ENCODE measurements at places on chromosomes 6 and 20.

- no peak for DNase-seq
These were observed 546.6 kb downstream of the CD83 start for GRCh38 chr6:14664112-14664601.

DNA sequence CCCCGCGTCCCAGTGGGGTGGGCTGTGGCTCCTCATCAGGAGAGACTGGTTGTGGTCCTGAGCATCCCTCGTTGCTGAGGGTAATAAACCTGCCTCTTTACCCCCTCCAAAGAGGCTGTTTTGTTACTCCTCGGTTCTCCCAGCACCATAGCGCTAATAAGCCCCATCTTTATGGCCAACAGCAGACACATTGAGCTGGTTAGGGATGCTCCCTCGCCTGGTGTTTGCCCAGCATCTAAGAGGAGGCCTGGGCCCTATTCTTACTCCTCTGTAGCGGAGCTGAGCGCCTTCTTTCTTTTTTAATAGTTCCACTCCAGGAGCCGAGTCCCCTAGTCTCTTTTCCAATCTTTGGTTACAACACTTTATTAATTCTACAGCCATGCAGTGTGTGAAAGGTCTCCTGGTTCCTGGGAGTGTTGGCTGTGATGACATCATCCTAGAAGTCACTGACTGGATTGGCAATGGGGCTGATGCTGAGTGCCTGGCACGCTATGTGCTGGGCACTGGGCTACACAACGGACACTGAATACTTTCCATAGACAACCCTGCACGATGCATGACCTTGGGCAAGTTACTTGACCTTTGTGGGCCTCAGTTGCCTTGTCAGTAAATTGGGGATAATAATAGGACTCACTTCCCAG lies 50.6 kb upstream of the CCDC167 start:
- DNase-seq, result no peak

- DNase-seq, result no peak
These were observed 29.1 kb upstream of the PKIG start for GRCh38 chr20:44552950-44553908.

- no peak for DNase-seq
These were observed 58.8 kb upstream of the EXOC2 start for GRCh38 chr6:751765-752164.

- DNase-seq, result no peak
These were observed 253.6 kb upstream of the EXOC2 start for GRCh38 chr6:946546-946945.

- DNase-seq, result no peak
These were observed 1.6 kb upstream of the TOMM6 start for GRCh38 chr6:41785689-41786450.

GRCh38 chr6:18997375-18997826 lies 610.3 kb downstream of the RNF144B start:
- no peak for DNase-seq

GRCh38 chr20:25300496-25301170 lies 52.7 kb downstream of the PYGB start:
- no peak for DNase-seq

DNA sequence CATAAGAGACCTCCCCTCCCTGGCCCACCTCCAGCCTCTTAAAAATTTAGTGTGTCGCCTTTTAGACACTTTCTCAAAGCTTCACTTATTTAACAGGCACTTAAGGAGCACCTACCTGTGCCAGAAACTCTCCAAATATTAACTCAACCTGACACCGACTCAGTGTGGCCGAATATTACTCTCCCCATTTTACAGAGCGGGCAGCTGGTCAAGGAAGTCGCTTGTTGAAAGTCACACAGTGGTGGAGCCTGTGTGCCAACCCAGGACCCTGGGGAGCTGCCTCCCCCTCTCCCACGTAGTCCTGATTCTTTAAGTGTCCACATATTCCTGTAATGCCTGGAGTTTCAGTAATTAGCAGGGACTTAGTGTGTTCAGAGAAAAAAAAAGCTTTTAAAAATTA lies 1.0 kb upstream of the PMEPA1 start:
- no peak for DNase-seq

- DNase-seq, result no peak
These were observed 1.0 kb upstream of the CUL9 start for GRCh38 chr6:43180985-43181384.

- DNase-seq, result no peak
These were observed 282.1 kb upstream of the CHD6 start for GRCh38 chr20:41900201-41900691.

GRCh38 chr6:16591396-16592222 lies 169.7 kb downstream of the ATXN1 start:
- no peak for DNase-seq

DNA sequence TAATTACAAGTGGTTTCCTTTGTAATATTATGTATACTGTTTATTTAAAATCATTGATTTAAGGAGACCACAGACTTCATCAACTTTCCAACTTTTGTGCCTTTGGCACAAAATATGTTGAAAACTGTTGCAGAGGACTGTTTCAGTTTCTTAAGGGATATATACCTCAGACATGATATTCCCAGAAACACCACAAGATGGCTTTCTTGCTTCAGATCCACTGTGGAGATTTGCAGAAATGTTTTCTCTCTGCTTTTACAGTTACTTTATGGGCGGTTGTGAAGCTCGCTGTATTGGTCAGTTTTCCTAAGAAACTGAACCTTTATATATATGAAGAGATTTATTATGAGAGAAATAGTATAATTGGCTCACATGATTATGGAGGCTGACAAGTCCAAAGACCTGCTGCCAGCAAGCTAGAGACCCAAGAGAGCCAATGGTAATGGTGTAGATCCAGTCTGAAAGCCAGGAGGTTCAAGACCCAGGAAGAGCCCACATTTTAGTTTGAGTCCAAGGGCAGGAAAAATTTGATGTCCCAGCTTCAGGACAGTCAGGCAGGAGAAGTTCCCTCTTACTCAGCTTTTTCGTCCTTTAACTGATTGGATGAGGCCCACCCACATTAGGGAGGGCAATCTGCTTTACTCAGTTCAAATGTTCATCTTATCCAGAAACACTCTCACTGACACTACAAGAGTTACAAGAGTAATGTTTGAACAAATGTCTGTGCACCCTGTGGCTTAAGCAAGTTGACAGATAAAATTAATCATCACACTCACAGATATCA lies 12.8 kb downstream of the ME1 start:
- DNase-seq, result no peak

GRCh38 chr20:6051505-6051904 lies 2.4 kb downstream of the LRRN4 start:
- DNase-seq, result no peak

GRCh38 chr6:163831736-163832135 lies 417.2 kb downstream of the QKI start:
- DNase-seq, result no peak

- no peak for DNase-seq
These were observed 2.8 kb downstream of the ZFP57 start for GRCh38 chr6:29678114-29678513.

DNA sequence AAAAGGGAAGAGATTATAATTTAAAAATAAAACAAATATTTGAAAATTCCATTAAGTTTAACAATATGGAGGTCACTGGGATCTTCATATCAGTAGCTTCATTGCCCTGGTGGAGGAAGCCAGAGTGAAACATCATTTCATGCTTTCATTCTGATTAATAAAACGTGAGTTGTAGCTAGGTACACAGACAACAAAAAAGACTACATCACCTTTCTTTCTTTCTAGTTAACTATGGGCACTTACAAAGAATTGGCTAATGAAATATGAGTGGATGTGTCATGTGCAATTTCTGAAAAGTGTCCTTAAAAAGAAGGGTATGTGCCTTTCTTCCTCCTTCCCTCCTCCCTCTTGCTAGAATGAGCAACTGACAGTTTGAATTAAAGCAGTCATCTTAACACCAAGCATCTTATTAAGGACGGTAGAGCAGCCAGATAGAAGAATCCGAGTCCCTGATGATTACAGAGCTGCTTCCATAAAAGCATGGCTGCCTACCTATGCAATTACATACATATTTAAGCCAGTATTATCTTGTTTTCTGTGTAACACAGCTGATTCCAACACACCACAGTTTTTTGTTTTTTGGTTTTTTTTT lies 3.4 kb downstream of the SERAC1 start:
- DNase-seq, result no peak

DNA sequence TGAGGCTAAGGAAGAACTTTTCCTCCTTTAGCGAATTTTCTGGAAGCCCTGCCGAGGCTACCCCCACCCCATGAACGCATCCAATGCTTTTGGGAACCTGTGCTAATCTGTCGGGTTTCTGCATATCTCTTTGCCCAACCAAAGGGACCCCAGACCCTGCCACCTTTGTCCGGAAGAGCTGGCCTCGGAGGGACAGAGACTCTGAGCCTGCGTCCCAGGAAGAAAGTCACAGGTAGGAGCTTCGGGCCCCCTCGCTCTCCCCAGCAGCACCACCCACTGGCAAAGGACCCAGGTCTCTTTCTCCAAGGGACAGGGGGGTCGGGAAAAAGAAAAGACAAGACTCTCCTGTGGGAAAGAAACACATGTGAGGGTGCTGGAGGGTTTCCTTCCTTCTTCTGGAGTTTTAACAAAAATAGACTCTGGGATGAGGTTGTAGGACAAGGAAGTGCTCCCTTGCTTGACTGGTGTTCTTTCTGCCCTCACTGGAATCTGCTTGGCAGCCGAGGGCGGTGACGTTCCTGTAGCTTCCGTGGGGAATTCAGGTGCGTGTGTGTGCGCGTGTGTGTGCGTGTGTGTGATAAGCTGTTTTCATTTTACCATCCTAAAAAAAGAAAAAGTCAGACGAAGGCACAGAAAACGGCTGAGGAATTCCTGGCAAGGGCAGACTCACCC lies 16.3 kb upstream of the FOXC1 start:
- no peak for DNase-seq

DNA sequence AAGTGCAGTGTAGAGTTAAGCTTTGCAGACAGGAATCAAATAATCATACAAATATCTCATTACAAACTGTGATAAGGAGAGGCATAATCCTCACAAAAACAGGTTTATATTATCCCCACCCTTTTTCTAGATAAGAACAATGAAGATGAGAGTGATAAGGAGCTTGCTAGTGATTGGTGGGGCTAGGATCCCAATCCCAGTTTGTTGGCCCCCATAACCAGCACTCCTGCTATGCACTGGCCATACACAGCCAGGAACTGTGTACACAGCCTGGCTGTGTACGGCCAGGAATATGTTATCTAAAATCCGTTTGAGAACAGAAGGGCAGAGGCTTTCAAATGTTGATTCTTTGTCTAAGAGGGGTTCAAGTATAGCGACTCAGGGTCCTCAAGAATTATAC lies 180.6 kb downstream of the EYA2 start:
- DNase-seq, result no peak

DNA sequence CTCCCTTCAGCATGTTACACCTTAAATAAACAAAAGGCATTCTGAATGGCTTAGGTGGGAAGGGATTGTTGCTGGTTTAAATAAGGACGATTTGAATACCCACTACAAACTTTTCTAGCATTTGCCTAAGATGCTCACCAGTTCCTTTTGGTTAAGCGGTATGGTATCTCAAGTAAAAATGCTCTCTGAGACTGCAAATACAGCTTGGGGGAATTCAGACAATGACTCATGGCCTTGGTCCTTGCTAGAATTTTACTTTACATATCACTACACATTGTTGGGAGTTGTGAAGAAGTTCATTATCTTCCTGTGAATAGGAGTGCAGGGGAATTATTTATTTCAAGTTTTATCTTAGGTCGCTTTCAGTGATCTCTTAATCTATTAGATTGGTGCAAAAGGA lies 670.7 kb downstream of the UTRN start:
- no peak for DNase-seq

GRCh38 chr6:12716298-12716916 lies at the start of gene PHACTR1:
Gene PHACTR1, plus strand, starts transcription at chr6:12716767.
- DNase-seq, result no peak

- no peak for DNase-seq
These were observed at the start of gene DEFB132 for GRCh38 chr20:257419-257818. Gene DEFB132, plus strand, starts transcription at chr20:257724. Its CDS starts 55 bp downstream, at chr20:257779.

- no peak for DNase-seq
These were observed 28.9 kb downstream of the ASIP start for GRCh38 chr20:34269996-34270627.

- DNase-seq, result no peak
These were observed 41.5 kb downstream of the SNRPB start for GRCh38 chr20:2429051-2429450.

DNA sequence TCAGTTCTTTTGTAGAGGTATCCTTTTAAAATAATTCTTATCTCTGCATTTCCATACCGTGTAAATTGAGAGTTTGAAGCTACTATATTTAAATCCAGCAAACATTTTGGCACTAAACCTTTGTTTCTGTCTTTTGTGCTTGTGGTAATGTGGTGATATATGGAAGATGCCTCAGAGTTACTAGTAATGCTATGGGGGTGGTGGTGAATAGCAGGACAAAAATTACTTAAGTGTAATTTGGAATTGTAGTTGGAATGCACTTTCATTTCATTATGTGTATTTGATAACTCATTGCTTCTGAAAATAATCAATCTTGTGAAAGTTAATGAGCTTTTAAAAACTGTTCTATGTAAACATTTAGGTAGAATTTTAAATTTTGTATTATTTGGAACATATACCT lies 404.5 kb downstream of the PHF3 start:
- no peak for DNase-seq
